ENCODE measurements at places on chromosomes 12 and 14. TPM values are rescaled to one million over a fixed set of nuclear protein-coding genes. Genes with fewer than 3 reads are reported as not detected.

The ATL1 gene
- total RNA-seq = 16.0 TPM

The ZNF10 gene
- total RNA-seq = 9.2 TPM

The IL26 gene
- total RNA-seq = not detected

The CCDC184 gene
- total RNA-seq = 0.74 TPM

The DBX2 gene
- 0.93 TPM for total RNA-seq

The ASPG gene
- 3.2 TPM for total RNA-seq

The LALBA gene
- total RNA-seq = not detected

The CCDC198 gene
- total RNA-seq = not detected

The RD3L gene
- not detected for total RNA-seq

The LMO3 gene
- 74.1 TPM for total RNA-seq

The INSM2 gene
- total RNA-seq = not detected

The ZNF705A gene
- not detected for total RNA-seq

The PIWIL1 gene
- not detected for total RNA-seq

The AGAP2 gene
- total RNA-seq = 2.2 TPM

The ARMH4 gene
- 8.5 TPM for total RNA-seq

The SLC2A3 gene
- total RNA-seq = 103 TPM

The NYNRIN gene
- total RNA-seq = 13.1 TPM

The PELI2 gene
- 16.0 TPM for total RNA-seq

The ARHGAP9 gene
- total RNA-seq = 20.7 TPM

The TBX3 gene
- 6.3 TPM for total RNA-seq

The SYNDIG1L gene
- 0.29 TPM for total RNA-seq

The FIGNL2 gene
- 0.60 TPM for total RNA-seq

The PSMB5 gene
- 78.8 TPM for total RNA-seq

The STYK1 gene
- 0.10 TPM for total RNA-seq

The DIP2B gene
- total RNA-seq = 13.7 TPM

The RDH16 gene
- total RNA-seq = 0.51 TPM

The RNASE3 gene
- total RNA-seq = 0.60 TPM

The TSHR gene
- total RNA-seq = 0.29 TPM

The NPFF gene
- not detected for total RNA-seq
